ENCODE measurements at places on chromosomes 13 and 19.

DNA sequence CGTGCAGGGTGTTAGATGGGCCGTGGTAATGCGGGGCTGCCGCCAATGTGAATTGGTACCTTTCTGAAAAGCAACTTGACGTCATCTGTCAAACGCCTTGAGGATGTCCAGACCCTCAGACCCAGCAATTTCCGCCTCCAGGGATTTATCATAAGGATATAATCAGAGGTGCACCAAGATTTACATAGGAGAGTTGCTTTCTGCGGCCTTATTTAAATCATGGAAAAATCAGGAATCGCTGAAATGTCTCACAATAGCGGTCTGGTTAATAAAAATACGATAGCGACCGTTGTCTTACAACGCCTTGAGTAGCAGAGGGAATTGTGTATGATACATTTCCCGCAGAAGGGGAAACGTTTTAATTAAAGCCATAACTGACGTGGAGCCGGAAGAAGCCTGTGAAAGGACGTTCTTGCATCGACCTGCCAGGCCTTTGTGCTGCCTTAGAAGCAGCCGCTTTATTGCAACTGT lies 32.3 kb upstream of the NDUFS7 start:
- no peak for DNase-seq

- no peak for DNase-seq
Measured at GRCh38 chr13:99690426-99691174, 189.3 kb downstream of the TM9SF2 start.

GRCh38 chr13:62626771-62627170 lies 1211.1 kb upstream of the PCDH20 start:
- no peak for DNase-seq

DNA sequence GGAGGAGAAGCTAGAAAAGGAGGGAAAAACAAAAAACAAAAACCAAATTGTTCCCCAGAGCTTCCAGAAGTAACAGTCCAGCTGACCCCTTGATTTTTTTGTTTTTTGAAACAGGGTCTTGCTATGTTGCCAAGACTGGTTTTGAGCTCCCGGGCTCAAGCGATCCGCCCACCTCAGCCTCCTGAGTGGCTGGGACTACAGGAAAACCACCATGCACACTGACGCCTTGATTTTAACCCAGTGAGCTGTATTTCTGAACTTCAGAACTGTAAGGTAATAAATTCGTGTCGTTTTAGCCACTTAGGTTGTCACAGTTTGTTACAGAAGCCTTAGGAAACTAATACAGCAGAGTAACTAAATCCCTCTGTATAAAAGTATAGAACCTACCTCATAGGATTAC lies 1.1 kb upstream of the NEK3 start:
- DNase-seq, result no peak

DNA sequence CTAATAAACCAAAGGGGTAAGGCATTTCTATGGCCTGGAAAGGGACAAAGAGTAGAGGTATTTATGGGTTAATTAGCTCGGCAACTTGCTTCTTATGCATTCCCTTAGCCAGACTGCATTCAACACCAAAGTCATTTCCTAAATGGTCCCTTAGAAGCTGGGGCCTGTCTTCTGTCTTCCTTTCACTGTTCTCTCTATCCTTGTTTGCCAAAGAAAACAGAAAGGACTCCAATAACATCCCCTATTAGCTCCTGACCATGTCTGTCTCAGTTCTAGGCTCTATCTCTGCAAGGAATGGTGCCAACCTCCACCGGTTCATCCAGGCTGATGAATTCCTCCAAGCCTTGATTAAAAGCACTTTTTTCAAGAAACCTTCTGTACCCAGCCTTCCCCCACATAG lies 123.5 kb downstream of the KCTD12 start:
- DNase-seq, result no peak

DNA sequence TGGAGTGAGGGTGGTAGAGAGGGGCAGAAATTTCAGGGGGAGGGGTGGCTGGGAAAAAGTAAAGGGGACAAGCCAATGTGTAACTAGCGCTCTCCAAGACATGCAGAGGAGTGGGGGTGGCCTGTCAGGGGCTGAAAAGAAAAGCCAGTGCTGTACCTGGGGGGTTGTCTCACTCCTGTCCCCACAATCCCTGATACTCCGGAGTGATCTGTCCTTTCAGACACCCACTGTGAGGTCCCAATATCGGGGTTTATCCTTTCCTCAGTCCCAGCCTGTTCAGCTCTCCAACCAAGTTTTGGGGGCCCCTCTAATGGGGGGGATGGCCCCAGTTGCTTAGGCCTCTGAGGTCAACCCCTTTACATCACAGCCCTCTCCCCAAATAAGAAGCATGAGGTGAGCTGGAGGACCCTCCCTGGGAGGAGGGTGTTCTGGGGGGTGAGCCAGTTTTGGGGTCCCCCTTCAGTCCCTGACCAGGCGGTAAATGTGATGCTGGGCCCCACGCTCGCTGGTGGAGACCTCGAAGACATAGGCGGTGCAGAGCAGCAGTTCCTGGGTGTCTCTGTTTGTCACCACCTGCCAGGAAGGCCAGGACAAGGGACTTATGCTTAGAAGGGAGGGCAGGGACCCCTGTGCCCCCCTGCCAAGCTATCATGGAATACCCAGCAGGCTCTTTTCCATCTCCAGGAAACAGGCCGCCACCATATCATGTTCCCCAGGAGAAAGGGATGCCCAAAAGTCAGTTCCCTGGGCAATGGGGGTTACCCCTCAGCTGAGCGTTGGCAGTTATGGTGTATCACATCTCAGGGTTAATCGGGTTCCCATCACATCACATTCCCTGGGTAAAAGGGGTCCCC lies 5.9 kb downstream of the CD37 start:
- DNase-seq, result no peak

DNA sequence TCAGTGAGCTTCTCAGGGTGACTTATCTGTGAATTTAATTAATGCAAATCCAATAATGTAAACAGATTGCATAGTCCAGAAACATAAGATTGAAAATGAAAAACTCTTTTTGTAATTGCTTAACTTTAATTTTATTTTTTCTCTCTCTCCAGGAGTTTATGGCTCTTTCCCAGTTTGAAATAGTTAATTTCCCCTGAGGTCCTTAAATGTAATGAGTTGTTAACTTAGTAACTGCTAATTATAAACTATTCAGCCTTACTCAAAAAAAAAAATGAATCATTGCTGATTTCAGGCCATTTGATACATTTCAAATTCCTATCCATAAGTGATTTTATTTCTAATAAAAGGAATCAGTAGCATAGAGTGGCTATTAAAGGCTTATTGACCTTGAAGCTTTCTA lies 84.1 kb upstream of the TRPC4 start:
- no peak for DNase-seq
